ENCODE measurements at places on chromosomes 7 and 10.

DNA sequence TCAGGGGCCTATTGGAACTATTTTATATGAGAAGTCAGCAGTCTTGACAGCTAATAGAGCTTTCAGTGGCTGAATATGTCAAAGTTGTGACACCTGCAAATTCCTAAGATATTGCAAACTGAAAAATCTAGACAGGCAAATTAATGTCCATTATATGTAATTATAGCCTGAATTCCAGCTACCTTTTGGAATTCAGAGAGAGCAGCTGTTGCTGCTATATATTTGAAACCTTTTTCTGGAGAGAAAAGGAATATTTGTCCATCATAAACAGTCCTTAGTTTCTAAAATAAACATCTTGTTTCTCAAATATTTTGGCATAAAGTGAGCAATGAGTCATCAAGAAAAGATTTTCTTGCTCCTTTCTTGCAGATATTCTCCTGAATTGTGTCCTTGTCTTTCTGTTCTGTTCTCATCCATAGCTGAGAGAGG, 408.9 kb upstream of the SEMA3D start:
- no peak for ATAC-seq

GRCh38 chr10:5854131-5854475, 35.6 kb downstream of the ANKRD16 start:
- no peak for ATAC-seq

DNA sequence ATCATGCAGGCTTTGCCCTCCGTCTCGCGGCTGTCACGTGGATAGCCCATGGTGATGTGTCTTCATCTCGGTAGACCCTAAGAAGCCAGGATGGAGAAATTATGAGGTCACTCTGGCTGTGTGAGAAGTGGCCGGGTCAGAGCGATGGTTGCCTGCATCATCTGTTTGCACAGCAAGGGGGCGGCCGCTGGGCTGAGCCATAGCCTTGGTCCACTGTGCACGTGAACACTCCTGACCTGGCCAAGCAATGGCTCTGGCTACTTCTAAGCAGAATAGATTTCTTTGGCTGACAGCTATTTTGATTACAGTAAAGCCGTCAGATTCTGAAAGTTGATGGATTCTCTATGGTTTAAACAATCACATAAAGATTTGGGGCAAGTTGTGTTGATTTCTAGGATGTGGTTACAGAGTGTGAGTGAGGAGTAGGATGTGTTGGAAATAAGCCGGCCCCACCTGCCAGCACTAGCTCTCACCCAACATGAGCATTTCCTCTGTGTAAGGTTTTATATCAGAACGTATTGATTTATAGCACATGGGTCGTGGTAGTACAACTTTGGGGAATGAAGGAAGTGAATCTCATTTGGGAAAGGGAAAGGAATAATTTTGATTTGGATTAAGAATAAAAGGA, 214.4 kb upstream of the GPR26 start:
- ATAC-seq = no peak

DNA sequence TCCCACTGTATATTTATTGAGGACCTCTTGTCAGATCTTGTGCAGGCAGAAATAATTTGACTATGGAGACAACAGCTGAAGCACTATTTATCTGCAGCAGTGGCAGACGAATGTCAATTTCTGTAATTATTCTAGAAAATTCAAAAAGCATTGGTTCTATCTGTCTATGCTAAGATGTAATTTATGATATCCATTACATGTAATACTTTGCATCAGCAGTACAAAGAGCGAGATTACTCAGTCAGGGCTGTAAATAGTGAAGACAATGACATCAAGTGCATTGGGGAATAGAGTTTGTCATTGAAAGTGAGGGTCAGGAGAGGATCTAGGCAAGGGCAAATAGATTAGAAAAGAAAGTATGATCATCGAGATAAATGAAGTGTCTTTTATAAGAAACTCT, 508.2 kb downstream of the ZWINT start:
- ATAC-seq = no peak

DNA sequence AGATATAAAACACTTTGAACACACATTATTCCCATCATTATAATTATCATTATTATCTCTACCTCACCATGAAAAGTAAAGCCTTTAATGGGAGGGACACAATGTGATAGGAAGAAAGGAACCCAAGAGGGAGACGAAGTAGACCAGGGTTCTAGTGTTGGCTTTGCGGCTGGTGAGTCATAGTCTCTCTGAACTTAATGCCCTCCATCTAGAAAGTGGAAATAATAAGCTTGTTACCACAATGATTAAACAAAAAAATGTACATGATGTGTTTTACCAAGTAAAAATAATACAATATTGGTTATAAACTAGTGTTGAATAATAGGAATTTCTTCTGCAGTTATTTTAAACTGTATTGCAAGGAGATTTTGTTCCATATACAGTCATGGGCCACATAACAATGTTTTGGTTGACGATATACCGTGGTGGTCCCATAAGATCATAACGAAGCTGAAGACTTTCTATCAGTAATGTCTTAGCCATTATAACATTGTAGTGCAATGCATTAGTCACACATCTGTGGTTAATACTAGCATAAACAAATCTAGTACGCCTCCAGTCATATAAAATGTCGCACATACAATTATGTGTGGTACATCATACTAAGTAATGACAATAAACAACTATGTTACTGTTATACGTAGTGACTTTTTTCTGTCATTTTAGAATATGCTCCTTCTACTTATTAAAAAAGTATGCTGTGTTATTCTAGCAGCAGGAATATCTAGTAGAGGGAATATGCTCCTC, 450.6 kb upstream of the SORCS1 start:
- no peak for ATAC-seq

DNA sequence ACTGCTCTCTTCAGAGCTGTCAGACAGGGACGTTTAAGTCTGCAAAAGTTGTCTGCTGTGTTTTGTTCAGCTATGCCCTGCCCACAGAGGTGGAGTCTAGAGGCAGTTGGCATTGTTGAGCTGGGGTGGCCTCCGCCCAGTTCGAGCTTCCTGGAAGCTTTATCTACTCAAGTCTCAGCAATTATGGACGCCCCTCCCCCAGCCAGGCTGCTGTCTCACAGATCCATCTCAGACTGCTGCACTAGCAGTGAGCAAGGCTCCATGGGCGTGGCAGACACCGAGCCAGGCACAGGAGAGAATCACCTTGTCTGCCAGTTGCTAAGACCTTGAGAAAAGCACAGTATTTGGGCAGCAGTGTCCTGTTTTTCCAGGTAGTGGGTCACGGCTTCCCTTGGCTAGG, 98.1 kb downstream of the SDHAF3 start:
- ATAC-seq = no peak

- ATAC-seq = no peak
Observed at GRCh38 chr10:127925471-127926207, 18.7 kb downstream of the PTPRE start.
